ENCODE measurements at places on chromosomes 7 and 10.

DNA sequence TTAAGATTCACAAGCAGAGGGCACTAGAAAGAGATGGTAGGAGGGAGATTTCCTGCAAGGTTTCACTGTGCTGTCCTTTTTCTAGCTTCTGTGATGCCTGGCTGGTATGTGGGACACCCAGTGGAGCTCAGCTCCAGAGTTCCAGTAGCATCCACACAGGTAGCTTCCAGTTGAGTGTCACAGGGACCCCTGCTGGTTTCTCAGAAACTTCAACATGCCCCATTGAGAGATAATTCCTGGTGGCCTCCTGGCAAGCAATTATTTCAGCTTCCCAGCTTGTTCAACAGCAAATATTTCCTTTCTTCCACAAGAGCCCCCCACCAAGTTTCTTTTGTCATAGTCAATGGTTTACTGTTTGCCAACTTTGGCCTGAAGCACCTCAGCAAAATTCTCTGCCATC lies 858.7 kb downstream of the REEP3 start:
- no peak for DNase-seq

- DNase-seq: no peak
Observed at GRCh38 chr7:14305233-14305866, 315.9 kb upstream of the ETV1 start.

GRCh38 chr7:5429857-5430611 lies 6.4 kb upstream of the TNRC18 start:
- DNase-seq: no peak

DNA sequence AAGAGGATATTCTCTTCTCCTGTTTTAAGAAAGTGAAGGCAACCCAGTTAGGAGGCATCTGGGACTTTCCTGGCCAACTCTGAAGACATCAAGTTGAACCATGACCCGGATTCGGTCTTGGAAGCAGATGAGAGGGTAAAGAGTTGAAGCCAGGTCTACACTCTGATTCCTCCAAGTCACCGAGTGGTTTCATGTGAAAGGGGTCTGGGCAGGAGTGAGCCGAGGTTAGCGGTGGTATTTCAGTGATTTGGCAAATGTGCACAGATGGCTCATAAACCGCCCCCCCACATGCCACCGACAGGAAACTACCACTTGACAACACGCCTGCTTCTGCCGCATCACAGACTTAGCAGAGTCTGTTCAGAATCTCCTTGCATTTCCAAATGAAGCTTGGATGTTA lies 11.4 kb upstream of the REPIN1 start:
- DNase-seq: peak; percentile 79

DNA sequence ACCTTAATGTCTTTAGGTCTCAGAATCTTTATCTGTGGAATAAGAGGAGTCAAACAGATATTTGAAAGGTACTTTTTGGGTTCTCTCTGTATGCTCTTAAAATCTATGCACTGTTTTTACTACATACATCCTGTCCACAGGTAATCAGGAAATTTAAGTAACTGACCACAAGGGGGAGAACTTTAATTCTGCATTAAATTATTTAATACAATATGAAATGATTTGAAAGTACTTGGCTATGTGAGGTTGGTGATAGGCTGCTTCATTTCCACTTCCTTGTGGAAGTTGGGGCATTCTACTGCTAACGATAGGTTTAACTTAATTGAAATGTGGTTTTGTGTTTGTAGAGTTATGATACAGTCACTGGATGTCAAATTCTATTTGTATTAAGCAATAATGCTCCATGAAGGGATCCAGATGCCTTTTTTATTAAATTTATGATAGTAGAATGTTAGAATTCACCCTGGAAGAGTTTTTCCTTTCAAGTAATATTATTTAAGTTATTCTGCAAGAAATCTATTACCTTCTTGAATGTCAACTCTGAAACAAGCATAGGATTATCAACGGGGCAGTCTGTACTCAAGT lies 6.0 kb downstream of the TEX47 start:
- peak; percentile 26 for DNase-seq

DNA sequence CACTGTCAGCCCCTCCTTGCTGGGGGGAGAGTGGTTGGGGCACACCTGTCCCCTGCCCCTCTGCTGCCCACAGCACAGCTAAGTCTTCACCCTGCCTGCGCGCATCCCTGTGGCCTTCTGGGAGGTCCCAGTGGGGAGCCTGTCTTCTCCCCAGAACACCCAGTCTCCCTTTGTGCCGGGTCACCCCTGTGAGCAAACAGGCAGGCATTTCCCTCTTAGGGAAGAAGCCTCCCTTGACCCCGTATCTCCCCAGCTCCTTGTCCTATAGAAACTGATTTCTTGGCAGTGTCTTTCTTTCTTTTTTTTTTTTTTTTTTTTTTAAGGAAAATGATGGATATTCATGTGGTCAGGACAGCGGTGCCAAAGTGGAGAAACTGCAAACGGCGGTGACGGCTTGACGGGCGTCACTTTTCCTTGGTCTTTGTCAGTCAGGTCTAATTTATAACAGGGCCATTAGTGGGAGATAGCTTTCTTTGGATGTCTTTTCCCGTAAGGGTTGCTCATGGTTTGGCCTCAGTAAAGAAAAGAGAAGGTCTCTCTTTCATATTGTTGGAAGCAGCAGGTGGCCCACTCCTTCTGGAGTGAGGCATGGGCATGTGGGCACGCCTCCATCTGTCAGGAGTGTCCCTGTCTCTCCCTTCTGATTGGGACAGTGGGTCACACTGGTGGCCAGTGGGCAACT lies 115.3 kb downstream of the NKX6-2 start:
- no peak for DNase-seq

- no peak for DNase-seq
Observed at GRCh38 chr7:99677648-99678045, 2.1 kb downstream of the CYP3A5 start.

DNA sequence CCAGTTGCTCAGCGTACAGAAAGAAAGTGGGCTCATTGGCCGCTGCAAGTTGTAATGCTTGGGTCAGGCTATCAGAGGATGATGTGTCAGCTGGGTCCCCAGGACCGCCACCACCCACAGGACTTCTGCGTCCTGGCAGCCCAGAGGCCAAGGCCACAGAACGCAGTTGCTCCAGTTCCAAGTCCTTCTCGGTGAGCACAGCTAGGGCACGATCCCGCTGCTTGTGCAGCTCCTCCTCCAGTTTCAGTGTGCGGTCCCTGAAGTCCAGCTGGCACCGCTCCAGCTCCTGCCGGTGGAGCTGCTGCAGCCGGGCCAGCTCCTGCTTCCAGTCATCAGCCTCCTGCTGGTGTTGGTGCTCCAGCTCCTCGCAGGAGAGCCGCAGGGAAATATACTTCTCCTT lies 3.0 kb downstream of the GCC1 start:
- no peak for DNase-seq

DNA sequence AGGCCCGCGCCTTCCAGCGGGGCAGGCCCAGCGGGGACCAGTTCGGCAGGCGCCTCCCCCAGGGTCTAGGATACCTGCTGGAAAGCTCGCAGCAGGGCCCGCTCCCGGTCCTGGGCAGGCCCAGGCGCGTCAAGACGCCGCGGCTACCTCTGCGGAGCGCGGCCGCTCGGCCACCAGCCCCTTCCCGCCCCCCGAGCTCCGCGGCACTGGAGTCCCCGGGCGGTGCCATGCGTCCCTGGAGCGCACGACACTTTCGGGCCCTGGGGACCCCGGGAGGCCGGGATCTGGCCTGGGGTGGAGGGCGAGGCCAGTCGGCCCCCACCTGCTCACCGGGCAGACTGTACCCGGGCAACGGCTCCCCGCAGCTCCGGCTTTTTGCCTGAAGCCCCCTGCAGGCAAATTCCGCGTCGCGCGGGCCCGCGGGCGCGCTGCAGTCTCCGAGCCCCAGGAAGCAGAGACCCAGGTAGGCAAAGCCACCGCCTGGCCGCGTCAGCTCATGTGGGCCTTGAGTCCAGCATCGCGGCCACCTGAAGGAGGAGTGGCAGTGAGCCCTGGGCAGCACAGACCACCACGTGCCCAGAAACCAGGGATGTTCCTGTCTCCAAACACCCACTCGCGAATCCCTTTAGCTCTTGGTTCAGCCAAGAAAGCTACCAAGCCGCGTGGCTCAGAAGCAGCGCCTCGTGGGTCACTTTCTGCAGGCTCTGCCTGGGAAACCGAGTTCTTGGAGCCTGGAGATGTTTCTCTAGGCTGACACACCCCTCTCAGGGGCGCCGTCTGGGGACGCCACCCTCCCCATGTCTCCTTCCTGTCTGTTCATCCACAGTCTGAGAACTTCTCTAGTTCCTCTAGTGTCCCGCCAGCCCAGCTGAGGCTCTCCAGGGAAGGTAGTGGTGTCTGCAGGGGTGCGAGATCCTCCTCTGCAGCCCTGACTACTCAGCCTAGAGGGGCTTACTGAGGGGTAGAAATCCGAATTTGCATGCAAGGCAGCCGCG lies 46.1 kb upstream of the APBB1IP start:
- DNase-seq: no peak

DNA sequence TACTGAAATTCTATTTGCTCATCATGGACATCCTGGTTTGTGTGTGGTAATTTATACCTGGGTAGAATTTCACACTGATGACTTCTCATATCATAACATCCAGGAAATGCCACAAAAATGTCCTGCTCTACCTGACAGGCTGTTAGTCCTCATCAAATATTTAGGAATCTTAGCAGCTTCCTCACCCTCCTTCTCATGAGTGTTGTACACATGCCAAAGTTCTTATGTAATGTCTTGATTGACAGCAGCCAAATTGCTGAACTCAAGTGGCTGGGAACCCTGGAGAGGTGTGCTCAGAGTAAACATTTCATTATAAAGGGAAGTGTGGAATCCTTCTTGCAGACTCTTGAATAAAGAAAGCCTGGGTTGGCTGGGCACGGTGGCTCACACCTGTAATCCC lies 8.9 kb downstream of the EEPD1 start:
- no peak for DNase-seq

GRCh38 chr10:21675157-21675796 lies 141.2 kb downstream of the MLLT10 start:
- peak; percentile 46 for DNase-seq

DNA sequence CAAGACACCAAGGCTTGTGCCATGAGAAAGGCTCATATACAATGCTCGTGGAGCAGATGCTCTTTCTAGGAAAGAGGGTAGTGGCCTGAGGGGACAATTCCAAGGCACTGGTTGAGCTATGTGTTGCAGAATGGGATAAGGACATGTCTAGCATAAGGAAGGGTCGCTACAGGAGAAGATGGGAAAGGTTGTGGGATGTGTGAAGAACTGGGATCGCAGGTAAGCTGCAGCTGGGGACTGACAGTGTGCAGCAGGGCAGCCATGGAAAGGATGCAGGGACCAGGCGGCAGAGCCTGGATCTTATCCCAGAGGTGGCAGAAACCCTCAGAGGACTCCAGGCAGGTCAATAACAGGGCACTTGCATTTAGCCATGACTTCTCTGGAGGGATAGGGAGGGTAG lies 56.1 kb downstream of the COBL start:
- no peak for DNase-seq

DNA sequence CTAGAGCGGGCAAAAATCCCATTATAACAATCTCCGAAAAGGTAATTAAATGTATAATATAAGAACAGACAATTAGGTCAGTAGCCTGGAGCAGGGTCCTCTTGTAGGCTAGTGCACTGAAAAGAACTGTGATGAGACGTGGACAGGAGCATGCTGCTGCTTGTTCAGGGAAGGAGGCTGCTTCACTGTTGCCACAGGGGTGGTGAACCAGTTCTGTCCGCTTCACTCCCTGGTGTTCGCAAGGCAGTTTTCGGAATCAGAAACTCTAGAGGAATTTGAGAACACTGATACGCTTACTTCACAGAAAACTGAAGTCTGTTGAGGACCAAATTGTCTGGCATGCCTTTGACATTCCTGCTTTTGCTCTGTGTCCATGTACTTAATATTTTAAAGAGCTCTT lies 17.4 kb downstream of the ZNRF2 start:
- no peak for DNase-seq

- no peak for DNase-seq
Observed at GRCh38 chr7:13148548-13148947, 461.1 kb downstream of the ARL4A start.

DNA sequence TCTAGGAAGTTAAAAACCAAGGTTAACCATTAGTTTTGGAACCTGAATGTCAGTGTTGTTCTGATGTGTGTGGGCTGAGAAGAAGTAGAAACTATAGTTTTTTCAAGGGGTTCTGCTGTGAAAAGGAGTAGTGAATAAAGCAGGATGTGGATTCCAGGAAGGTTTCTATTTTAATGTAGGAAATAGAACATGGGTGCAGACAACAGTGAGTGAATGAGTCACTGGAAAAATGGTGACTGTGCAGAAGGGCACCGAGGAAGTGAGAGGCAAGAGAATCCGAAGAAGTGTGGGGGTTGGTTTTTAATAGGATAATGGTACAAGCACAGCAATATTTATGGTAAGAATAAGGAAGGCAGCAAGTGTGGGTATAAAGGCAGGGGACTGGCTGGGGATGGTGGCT lies 120.4 kb downstream of the ARHGAP21 start:
- DNase-seq: no peak

- no peak for DNase-seq
Observed at GRCh38 chr10:113061054-113061430, 111.0 kb downstream of the TCF7L2 start.

GRCh38 chr7:128425850-128426249 lies 16.1 kb upstream of the IMPDH1 start:
- peak; percentile 83 for DNase-seq

- DNase-seq: no peak
Observed at GRCh38 chr7:158266817-158267741, 320.5 kb downstream of the PTPRN2 start.

- peak; percentile 39 for DNase-seq
Observed at GRCh38 chr7:77327932-77328628, 88.1 kb downstream of the GSAP start.

GRCh38 chr10:84054743-84055142 lies 84.6 kb upstream of the GHITM start:
- DNase-seq: no peak

- DNase-seq: no peak
Observed at GRCh38 chr10:115335366-115335765, 242.2 kb downstream of the ATRNL1 start.

GRCh38 chr7:128887169-128888038 lies 23.1 kb downstream of the KCP start:
- no peak for DNase-seq
